ENCODE measurements at places on chromosomes 2 and 18.

- DNase-seq = peak; percentile 19
Observed at GRCh38 chr2:1781291-1782080, 37.2 kb upstream of the PXDN start.

DNA sequence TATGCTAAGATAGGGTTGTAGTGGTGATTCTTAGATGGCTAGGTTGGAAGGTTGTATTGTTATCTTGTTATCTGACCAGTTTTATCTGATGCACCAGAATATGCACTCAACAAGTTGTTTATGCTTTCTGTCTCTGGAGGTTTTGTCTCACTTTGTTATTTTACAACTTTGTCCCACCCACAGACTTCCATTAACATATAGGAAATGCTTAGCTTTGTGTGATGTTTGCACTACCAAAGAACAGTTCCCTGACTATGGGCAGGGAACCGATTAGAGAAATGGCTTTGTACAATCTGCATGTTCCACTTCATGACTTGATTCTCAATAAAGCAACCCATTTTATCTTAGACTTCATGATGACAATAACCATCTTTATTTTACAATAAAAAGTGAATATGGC lies 160.6 kb upstream of the CDH20 start:
- no peak for DNase-seq

GRCh38 chr2:27843992-27844391 lies 46.2 kb downstream of the RBKS start:
- no peak for DNase-seq

GRCh38 chr2:44184106-44184505 lies 15.4 kb downstream of the PPM1B start:
- DNase-seq = no peak

DNA sequence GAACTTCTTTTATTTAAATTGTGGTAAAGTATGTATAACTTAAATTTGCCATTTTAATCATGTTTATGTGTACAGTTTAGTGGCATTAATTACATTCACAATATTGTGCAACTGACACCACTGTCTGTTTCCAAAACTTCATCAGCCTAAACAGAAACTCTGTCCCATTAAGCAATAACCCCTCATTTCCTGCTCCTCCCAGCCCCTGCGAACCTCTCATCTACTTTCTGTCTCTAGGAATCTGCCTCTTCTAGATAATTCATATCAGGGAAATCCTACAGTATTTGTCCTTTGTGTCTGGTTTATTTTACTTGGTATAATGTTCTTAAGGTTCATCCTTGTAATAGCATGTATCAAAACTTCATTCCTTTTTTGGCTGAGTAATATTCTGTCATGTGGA lies 75.1 kb downstream of the BOLA3 start:
- no peak for DNase-seq

- no peak for DNase-seq
Observed at GRCh38 chr2:257429-257828, 6.4 kb downstream of the SH3YL1 start.

GRCh38 chr2:43714164-43714563 lies 37.9 kb upstream of the C1GALT1C1L start:
- no peak for DNase-seq

DNA sequence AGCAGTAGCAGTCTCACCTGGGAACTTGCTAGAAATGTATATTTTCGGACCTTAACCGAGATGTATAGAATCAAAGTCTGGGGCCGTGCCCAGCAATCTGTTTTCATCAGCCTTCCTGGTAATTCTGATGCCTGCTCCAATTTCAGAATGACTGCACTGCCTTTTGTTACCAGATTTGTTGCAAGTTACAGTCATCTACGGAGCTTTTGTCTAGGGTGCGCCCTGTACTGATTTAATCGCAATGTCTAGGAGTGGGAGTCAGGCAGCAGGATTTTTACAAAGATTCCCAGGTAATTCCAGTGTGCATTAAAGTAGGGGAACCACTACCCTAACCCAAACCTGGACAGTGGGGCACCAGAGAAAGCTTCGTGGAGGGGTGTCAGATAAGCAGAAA lies 178.0 kb downstream of the HAUS1 start:
- no peak for DNase-seq

DNA sequence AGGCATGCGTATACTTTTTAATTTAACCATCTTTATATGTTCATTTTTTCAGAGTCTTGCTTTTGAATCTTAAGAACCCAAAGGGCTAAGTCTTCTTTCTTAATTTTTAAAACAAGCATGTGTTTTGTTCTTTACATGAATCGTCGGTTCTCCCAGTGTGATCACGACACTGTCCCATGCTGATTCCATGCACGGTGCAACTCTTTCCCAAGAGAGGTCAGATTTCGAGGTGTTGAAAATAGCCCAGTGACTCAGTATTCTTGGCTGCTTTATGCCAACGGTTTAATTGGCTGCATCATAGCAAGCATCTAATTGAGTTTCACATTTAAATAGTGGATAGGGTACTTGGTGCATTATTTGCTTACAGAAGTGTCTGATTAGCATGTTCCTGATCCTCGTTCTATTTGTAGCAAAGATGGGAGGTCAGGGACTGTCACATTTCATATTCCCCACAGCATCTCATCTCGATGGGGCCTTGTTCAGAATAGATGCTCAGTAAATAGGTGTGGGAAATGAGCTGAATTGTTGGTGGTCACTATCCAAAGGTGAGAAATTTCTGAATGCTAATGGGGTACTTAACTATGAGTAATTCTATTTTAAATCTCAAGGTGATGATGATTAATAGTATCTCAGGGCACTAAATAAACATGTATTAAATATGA lies 2.8 kb downstream of the NPAS2 start:
- DNase-seq = no peak

- DNase-seq = no peak
Observed at GRCh38 chr2:54927085-54927750, 123.0 kb downstream of the RTN4 start.

DNA sequence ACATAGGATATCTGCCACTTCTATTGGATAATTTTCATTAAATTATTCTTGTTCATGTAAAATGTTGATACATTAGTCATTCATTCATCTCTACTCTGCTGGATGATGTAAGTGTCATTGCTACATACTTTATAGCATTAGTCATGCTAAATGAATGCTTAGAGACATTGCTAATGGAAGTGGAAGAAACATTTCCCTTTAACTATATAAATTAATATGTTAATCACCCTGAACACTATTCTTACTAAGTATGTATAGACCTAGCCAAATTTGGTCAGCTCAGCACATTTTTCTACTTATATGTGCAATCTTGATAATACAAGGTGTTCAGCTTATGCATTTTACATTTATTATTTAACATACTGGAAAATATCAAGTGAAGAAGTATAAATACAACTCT lies 160.2 kb downstream of the DPP4 start:
- no peak for DNase-seq

DNA sequence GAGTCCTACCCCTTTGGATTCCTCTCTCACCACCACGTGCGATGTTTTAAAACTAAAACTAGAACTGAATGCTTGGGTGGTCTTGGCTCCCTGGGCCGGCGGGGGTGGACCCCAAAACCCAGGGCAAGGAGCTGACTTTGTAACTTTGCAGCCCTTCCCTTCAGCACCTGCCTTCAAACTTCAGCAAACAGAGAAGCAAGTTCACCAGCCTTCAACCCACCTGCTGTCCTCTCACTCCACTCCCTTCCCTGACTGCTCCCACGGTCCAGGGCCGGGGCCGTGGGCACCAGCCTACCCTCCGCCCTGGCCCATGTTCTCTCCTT lies 54.5 kb downstream of the COL6A3 start:
- no peak for DNase-seq

- DNase-seq = no peak
Observed at GRCh38 chr2:41042343-41042742, 590.5 kb upstream of the SLC8A1 start.

- DNase-seq = no peak
Observed at GRCh38 chr18:51660188-51660715, 462.8 kb upstream of the MEX3C start.

DNA sequence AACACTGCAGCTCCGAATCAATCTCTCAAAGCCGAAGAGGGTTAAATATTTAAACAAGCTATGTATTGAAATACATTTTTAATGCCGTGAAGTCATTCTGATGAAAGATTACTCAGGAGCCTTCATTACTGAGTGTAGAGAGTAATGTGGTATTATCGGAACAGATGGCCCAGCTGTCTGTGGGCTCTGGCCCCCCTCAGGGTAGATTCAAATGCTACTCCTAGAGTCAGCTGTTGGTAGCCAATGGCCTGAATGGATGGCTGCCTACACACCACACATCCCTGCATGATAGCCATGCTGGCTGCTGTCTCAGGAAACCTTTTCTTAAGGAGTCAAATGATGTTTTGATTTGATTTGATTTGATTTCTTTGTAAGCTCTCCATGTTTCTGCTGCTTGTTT lies 732.3 kb upstream of the CELF4 start:
- DNase-seq = no peak

DNA sequence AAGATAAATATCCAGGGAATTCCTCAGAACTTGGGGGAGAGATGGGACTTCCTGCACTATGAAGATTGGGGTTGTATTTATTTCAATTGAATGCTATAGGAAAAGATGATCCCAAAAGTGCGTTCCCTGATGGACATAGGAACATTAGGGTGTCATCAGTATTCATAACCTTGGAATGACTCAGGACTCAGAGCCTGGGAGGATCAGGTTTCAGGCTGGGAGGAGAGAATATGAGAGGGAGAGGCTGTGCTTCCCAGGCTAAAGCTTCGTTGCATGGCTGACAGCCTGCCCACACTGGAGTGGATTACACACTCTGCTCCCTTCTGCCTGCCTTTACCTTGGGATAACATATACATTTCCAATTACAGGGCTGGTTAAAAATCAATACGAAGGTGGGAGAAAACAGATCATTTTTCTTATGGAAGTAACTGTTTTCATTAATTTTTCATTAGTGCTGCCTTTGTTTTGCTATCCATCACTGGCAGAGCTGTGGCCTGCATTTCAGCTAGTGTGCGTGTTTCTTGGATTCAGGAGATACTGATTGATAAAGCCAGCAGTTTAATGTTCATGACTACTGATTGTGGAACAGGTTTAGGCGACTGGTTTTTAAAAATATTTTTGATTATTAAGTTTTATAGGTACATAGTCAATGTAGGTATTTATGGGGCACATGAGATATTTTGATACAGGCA lies 118.7 kb downstream of the KCTD1 start:
- DNase-seq = no peak

Data from activated T-cell treated with anti-CD3 and anti-CD28 coated beads for 24 hours (primary cell).